Thymus (tissue), 14 donors: ENCODE measurements at places on chromosomes 7 and 10.
A peak's percentile ranks its signal among the peaks of the same experiment; 100 is the strongest.

GRCh38 chr7:95871075-95871848 lies 98.9 kb downstream of the DYNC1I1 start:
- no peaks in the 10 kb centered on the region for H3K4me1 ChIP-seq
- H3K27me3 ChIP-seq: no peaks in the 10 kb centered on the region
- H3K4me3 ChIP-seq: no peak overlapping the region
- no peaks in the 10 kb centered on the region for H3K36me3 ChIP-seq
- no peak overlapping the region for H3K27ac ChIP-seq

DNA sequence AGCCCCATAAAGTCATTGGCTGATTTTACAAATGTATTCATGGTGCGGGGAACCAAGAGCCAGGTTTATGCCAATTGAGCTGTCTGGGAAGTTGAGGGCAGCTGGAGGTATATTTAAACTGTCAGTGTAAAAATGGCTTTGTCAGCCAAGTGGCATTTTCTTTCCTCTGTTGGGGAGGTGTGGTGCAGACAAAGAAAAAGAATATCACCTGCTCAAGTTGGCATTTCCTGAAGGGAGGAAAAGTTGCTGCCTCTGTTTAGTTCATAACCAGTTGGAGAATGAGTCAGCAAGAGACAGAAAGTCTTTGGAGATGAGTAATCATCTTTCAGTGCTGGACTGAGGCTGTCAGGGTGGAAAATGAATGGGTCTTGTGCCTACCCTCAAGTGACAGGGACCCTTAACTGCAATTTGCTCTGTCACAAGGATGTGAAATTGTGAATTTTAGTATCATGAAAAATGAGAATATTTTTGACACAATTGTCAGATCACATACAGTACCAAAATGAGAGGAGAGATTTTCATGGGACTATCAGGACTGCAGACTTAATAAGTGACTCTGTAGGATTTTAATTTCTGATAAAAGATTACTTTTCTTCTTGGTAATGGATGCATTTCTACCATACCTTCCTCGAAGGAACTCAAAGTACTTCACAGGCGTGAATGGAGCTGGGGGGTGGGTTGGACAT lies 137.3 kb downstream of the ANLN start:
- no peaks in the 10 kb centered on the region for H3K27me3 ChIP-seq
- no peaks in the 10 kb centered on the region for H3K4me1 ChIP-seq
- no peaks in the 10 kb centered on the region for H3K36me3 ChIP-seq
- no peak overlapping the region for H3K4me3 ChIP-seq
- DNase-seq: no peak
- H3K27ac ChIP-seq: no peak overlapping the region

DNA sequence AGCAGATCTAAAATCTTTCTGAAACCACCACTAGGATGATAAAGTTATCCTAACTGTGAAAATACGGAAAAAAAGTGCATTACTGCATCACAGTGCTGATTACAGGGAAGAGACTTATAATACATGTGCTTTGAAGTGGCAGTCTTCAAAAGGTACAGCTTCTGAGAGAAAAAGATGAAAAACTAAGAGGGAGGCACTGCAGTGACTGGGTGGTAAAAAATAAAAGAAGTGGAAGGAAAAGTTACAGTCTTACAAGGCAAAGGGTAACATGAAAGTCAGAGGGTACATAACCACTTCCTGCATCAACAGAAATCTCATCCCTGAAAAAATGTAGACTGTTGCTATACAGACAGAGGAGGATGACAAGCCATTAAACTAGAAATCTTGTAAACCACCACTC lies 465.3 kb downstream of the ACTR3B start:
- H3K4me3 ChIP-seq: no peak overlapping the region
- no peak overlapping the region for H3K27ac ChIP-seq
- no peaks in the 10 kb centered on the region for H3K27me3 ChIP-seq
- H3K4me1 ChIP-seq: no peaks in the 10 kb centered on the region
- H3K36me3 ChIP-seq: no peaks in the 10 kb centered on the region

DNA sequence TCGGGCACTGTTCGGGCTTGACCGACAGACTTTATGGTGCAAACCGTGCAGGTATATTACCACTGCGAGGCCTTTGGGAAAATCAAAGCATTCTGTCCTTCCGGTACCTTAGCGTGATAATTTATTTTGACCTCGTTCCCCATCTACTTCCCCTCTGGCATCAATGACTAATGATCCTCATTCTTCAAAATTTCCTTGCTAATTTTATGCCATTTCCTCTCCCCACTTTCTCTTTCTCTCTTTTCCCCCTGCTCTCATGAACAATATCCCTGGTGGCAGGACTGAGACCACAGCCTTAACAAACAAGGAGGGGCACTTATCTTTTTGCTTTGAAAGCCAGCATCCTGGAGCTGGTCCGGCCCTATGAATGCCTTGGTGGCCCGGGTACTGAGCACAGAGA lies 210.6 kb downstream of the TCF7L2 start:
- H3K4me1 ChIP-seq: peaks cover 16% of the 10 kb centered on the region
- H3K27me3 ChIP-seq: no peaks in the 10 kb centered on the region
- H3K4me3 ChIP-seq: no peak overlapping the region
- H3K27ac ChIP-seq: no peak overlapping the region
- DNase-seq: no peak

DNA sequence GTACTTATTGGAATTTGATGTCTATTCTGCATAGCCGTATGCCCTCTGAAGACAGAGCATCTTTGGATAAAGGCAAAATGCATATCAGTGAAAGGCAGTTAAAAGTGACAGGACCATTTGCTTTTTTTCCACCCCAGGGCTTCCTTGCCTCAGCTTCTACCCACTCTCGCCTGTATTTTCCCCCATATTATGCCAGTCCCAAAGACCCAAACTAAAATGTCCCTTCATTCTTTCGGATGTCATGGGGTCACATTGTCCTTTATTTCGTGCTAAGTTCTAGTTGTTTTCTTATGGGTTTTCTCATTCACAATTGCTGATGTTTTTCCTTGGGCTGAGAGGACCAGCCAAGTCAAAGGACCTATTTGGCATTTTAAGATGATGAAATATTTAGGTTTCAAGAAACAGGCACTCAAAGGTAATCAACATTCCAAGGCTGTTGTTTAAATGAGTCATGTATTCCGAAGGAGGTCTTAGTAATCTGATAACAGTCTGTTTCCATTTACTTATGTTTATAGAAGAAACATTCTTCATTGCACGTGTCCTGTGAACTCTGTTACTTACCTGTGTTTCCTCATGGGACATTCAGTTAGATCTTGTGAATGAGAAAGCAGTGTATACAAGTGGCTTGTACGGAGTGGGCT lies 74.1 kb downstream of the DNAH11 start:
- H3K27me3 ChIP-seq: no peaks in the 10 kb centered on the region
- no peak overlapping the region for H3K4me3 ChIP-seq
- H3K36me3 ChIP-seq: no peaks in the 10 kb centered on the region
- no peak for DNase-seq
- H3K27ac ChIP-seq: no peak overlapping the region
- no peaks in the 10 kb centered on the region for H3K4me1 ChIP-seq

DNA sequence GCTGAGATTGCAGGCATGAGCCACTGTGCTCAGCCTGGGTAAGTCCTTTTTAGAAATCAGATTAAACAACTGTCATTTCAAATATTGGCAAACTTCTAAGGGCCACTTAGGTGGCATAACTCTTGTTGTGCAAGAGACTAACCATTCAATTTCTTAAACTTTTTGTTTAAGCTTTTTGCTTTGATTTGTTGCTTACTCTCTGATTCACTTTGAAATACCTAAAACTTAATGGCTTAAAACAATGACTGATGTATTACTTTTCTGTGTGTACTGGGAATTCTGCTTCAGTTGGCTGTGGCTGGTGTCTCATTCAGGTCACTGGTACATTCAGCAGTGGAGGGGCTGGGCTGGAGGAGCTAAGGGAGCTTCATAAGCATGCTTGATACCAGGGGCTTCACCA lies 28.9 kb downstream of the ZNF25 start:
- H3K27ac ChIP-seq: no peak overlapping the region
- no peak for DNase-seq
- no peaks in the 10 kb centered on the region for H3K4me1 ChIP-seq

GRCh38 chr7:150417863-150418262 lies 32.6 kb upstream of the GIMAP8 start:
- H3K4me3 ChIP-seq: no peak overlapping the region
- DNase-seq: no peak
- no peak overlapping the region for H3K27ac ChIP-seq
- H3K4me1 ChIP-seq: no peaks in the 10 kb centered on the region
- H3K36me3 ChIP-seq: peaks cover 1% of the 10 kb centered on the region
- H3K27me3 ChIP-seq: no peaks in the 10 kb centered on the region

- H3K27ac ChIP-seq: no peak overlapping the region
- DNase-seq: no peak
- no peaks in the 10 kb centered on the region for H3K27me3 ChIP-seq
- no peaks in the 10 kb centered on the region for H3K36me3 ChIP-seq
These were observed 14.4 kb upstream of the MYL7 start for GRCh38 chr7:44155191-44156185.

DNA sequence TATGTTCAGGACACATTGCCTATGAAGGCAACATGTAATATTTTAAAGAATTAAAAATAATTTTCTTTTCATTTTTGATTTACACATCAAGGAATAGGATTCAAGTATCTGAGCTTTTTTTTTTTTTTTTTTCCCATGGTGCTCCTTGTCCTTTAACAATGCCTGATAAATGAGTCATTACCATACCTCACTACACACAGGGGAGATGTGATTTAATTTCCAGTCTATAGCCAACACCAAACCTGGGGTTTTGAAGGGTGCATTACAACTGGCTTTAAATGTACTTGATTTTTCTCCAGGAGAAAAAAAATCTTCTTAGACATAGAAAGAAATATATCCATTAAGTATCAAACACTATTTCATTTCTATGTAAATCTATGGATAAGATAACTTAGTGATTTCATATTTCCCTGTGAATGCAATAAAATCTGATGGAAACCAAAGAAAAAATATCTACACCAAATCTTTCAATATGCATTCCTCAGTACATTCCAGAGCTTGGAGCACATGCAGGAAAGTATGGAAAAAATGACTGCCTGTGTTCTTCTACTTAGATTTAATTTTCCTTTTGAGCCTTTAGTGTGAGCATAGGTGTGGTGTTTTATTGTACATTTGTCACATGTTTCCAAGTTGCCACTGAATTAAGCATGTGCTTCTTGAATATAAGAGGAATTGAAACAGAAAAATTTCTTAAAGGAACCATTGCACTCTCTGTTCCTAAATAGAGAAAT lies 204.8 kb upstream of the MEOX2 start:
- DNase-seq: no peak
- H3K4me1 ChIP-seq: no peaks in the 10 kb centered on the region
- no peak overlapping the region for H3K4me3 ChIP-seq
- H3K27me3 ChIP-seq: no peaks in the 10 kb centered on the region

DNA sequence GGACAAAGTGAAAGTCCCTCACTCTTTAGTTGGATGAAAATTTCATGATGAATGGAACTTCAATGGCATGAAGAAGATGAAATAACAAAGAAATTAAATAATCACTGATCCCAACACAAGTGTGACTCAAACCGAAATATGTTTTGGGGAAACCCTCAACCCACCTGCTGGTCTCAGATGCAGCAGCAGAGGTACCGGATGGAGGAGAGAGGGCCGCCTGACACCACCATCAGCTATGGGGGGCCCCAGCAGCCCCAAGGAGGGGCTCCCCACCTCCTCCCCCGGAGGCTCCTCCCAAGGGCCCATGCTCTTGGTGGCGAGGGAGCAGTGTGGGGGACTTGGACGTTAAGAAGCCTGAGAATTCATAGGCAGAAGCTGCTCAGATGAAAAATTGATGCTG lies 137.2 kb upstream of the ADARB2 start:
- no peak for DNase-seq
- no peak overlapping the region for H3K4me3 ChIP-seq
- no peak overlapping the region for H3K27ac ChIP-seq

- H3K27me3 ChIP-seq: peaks cover 49% of the 10 kb centered on the region
- DNase-seq: no peak
- H3K4me3 ChIP-seq: no peak overlapping the region
- H3K4me1 ChIP-seq: no peaks in the 10 kb centered on the region
These were observed 35.8 kb downstream of the CAMK2B start for GRCh38 chr7:44289341-44290251.

- DNase-seq: no peak
- H3K4me1 ChIP-seq: no peaks in the 10 kb centered on the region
- H3K27ac ChIP-seq: no peak overlapping the region
- H3K36me3 ChIP-seq: no peaks in the 10 kb centered on the region
- no peak overlapping the region for H3K4me3 ChIP-seq
These were observed 98.7 kb downstream of the ITIH5 start for GRCh38 chr10:7567911-7568620.

- H3K36me3 ChIP-seq: no peaks in the 10 kb centered on the region
- H3K4me3 ChIP-seq: no peak overlapping the region
- no peaks in the 10 kb centered on the region for H3K4me1 ChIP-seq
- H3K27ac ChIP-seq: no peak overlapping the region
These were observed 14.3 kb upstream of the ARMC3 start for GRCh38 chr10:22913474-22914092.

- H3K27me3 ChIP-seq: peaks cover 100% of the 10 kb centered on the region
- H3K4me3 ChIP-seq: peak overlapping the region; percentile 17
- H3K4me1 ChIP-seq: no peaks in the 10 kb centered on the region
- no peak overlapping the region for H3K27ac ChIP-seq
- no peaks in the 10 kb centered on the region for H3K36me3 ChIP-seq
These were observed 868 bp downstream of the EMX2 start for GRCh38 chr10:117543225-117544003.

GRCh38 chr10:121949049-121949448 lies 21.2 kb upstream of the ATE1 start:
- DNase-seq: no peak
- H3K4me1 ChIP-seq: no peaks in the 10 kb centered on the region
- no peaks in the 10 kb centered on the region for H3K27me3 ChIP-seq
- H3K36me3 ChIP-seq: no peaks in the 10 kb centered on the region

DNA sequence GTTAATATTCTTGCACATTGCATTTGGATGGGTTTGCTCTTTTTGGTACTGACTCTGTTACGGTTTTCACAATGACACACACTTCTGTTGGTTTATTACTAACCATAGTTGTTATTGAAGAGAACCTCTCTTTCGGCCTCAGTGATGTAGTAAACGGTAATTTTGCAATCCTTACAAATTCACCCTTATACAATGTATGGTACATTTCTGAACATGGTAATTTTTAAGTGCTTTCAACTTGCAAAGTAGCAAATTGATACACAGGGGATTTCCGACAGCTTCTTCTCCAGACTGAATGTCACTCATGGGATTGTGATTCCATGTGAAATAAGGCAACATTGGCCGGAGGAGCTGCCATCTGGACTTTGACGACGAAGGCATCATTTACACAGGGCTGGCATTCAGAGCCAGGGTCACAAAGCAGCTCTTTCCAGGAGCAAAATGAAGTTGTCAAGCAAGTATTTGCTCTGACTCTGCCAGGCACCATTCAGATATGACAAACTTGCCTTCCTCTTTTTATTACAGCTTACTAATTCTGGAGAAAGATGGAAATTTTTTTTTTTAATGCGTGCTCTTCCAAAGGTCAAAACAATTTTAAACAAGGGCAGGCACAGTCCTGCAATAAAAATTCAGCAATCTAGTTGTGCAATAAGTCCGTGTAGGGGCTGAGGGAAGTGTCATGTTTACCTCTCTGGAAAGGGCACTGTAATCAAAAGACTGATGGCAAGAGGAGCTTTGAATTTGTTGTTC lies 711.5 kb upstream of the C7orf33 start:
- H3K36me3 ChIP-seq: no peaks in the 10 kb centered on the region
- H3K27ac ChIP-seq: no peak overlapping the region

- no peak for DNase-seq
- peaks cover 2% of the 10 kb centered on the region for H3K4me1 ChIP-seq
- no peak overlapping the region for H3K4me3 ChIP-seq
These were observed 16.2 kb upstream of the MRC1 start for GRCh38 chr10:17792991-17793390.
